ENCODE measurements at places on chromosomes 11 and 22. TPM values are rescaled to one million over a fixed set of nuclear protein-coding genes. Genes with fewer than 3 reads are reported as not detected.

The OR51L1 gene
- not detected for total RNA-seq

The ARHGEF17 gene
- total RNA-seq: 98.5 TPM

The PARVA gene
- total RNA-seq: 56.9 TPM

The SMTNL1 gene
- total RNA-seq: not detected

The NLRP14 gene
- total RNA-seq: not detected

The IL18 gene
- 0.35 TPM for total RNA-seq

The CREB3L1 gene
- total RNA-seq: 6.3 TPM

The DDX25 gene
- not detected for total RNA-seq

The CKAP5 gene
- 60.0 TPM for total RNA-seq

The CRELD2 gene
- total RNA-seq: 67.8 TPM

DNA sequence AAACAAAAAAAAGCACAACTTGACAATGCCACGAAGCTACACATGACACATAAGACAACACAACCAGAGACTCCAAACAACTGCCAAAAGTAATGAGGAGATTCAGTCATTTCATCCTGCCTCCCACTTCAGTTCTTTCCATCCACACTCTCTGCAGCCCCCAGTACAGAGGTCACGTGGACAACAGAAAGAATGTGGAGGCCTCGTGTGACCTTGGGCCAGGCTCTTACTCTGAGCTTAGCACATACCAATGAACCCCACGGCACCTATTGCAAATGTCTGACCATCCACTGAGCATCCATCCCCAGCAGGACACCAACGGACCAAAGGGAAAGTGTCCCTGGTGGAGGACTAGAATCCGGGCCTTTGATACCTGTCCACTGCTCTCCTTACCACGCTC is 12.5 kb downstream of the CBX7 start:
- no peak for DNase-seq

GRCh38 chr11:48161951-48162884 is 54.4 kb upstream of the OR4B1 start:
- DNase-seq: no peak

- DNase-seq: no peak
Measured at GRCh38 chr11:34476849-34477248, 36.7 kb downstream of the ELF5 start.

- no peak for DNase-seq
Measured at GRCh38 chr11:1522081-1522424, 35.5 kb upstream of the MOB2 start.

DNA sequence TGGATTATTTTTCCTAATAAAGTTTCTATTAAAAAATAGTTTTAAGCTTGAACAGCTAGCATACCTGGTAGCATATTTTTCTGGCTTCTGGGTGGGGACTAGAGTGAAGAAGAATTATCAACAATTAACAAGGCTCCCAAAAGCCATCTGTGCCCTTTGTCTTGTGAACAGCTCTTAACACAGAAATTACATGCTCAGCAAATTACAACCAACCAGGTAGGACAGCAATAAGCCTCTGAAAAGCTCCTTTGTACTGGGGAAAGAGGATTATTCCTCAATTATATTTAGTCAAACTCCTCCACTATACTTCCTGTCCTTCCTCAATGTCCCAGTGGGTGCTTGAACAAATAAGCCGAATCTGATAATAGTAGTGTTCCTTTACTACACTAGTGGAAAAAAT is 162.8 kb downstream of the RAB38 start:
- no peak for DNase-seq

GRCh38 chr11:134502153-134502550 is 90.1 kb upstream of the B3GAT1 start:
- no peak for DNase-seq

DNA sequence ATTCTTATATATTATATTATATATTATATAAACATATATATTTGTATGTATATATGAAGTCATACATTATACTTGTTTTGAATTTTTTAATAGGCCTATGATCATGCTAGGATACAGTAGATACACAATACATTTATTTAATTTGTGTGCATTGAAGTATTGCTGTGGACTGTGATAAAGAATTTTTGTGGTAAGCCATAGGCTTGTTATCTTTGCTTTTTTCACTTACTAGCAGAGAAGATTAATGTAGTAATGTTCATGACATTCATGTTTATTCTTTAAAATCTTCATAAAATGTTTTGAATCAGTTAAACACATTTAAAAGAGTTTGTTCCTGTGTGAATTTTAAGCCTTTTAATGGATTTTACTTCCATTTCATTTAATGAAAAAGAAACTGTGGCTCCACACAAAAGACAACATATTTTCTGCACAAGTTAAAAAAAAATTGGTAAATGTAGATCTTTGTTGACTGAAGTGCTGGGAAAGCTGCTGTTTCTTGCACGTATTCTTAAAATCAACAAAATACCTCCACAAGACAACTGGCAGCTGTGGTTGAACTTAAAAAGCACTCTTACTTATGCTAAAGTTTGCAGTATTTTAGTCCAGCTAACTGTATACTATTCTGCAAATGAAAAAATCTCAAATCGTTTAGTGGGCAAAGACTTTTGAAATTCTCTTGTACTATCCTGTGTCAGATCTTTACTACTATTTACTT is 156.2 kb downstream of the TMEM135 start:
- DNase-seq: no peak

- no peak for DNase-seq
Measured at GRCh38 chr11:93559681-93560080, 16.5 kb upstream of the SMCO4 start.

DNA sequence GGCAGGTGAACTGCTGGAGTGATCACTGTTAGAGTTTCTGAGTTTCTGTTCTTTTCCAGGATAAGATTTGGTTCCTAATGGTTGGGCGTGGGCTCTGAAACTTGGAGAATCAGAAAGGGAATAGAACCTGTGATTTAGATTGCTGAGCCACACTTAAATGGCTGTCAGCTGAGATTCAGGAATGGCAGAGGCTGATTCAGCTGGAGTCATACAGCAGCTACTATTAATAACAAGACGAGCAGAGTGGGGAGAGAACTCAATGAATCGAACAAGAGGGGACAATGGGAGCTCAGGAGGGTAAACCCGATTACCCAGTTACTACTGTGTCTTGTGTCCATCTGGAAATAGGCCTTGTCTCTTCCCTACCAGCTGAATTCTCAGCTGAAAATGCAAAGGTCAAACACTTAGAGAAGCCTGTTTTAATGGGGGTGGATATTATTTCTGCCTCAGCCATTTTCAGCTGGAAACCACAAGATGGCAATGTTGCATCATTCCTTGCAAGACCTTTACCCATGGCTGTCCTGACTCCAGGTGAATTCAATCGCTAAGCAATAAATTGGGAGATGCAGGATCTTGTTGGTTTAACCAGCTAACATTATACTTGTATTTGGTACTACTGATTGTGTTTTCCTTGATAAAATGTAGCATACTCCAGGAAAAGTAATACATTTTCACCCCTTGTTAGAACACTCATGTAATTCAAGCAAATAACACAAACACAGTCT is 104.5 kb upstream of the RAG2 start:
- DNase-seq: peak; percentile 51

DNA sequence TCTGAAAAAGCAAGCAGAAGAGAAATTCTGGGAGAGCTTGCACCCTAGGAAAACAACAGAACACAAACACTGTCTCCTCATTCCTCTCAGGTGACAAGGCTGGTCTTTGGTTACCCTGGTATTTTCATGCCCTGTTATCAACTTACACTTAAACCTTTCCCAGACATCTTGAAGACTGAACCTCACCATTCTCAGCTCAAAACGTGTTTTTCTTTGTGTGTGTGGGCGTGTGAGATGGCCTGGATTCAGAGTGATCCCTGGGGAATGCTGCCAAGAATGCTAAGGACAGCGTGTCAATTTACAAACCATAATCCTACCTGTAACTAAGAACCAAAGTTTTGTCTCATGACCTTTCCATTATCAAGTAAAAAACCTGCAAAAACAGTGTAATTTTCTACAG is 33.3 kb downstream of the ELF5 start:
- DNase-seq: no peak

DNA sequence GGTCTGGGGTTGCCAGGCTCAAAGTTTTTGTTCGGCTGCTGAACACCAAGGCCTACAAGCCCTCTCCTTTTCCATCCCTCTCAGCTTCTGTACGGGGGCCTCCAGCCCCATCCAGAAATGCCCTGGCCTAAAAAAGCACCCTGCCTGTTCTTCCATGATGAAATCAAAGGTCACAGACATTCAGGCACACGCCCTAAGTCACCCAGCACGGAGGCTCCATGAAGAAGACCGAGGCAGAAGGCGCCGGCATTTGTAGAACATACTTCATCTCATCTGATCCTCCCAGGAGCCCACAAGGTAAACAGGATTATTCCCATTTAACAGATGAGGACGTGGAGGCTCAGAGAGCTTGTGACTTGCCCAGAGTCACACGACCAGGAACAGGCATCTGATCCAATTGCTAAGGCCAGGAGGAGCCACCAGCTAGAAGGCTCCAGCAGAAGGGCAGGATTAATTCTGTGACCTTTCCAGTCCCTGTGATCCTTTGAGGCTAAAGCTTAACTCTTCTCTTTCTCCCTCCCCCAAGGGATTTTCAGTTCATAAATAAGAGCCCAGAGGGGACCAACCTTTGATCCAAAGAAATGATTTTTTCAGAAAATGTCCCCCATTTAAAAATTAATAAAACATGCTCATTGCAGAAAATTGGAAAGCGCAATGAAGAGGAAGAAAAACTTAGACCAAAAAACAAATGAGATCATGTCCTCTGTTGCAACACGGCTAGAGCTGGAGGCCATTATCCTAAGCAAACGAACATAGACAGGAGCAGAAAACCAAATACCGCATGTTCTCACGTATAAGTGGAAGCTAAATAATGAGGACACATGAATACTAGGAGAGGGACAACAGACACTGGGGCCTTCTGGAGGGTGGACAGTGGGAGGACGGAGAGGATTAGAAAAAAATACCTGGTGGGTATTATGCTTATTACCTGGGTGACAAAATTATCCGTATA is 38.7 kb downstream of the CYTH4 start:
- no peak for DNase-seq

DNA sequence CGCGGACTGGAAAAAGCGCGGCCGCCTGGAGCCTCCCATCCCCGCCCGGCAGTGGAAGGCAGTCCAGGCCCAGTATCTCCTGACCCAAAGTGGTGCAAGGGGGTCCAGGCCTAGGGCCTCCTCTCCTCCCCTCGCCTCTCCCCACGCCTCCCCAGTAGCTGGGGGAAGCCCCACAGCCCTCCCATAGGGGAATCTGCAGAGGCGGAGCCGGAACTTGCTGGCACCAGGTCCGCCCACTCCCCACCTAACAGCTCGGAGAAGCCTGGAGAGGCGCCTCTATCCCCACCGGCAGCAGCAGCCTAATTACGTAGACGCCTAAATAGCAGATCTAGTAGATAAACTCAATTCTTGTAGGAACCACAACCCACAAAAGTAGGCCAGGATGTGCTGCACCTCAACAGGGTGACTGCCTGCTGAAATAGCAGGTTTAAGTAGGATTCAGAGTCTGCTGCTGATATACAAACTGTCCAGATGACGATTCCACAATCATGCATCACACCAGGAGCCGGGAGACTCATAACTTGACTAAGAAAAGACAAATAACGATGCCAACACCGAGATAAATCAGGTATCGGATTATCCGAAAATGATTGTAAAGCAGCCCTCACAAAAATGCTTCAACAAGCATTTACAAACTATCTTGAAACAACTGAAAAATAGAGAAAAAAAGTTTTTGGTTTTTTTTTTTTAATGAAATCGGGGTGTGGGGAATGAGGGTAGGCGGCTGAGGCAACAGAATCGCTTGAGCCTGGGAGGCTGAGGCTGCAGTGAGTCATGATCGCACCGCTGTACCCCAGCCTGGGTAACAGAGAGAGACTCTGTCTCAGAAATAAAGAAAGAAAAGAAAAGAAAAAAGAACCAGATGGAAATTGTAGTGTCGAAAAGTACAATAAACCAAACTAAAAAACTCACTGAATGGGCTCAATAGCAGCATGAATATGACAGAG is 11.4 kb upstream of the BRD1 start:
- no peak for DNase-seq

GRCh38 chr11:17653611-17654010 is 65.8 kb upstream of the MYOD1 start:
- DNase-seq: no peak

DNA sequence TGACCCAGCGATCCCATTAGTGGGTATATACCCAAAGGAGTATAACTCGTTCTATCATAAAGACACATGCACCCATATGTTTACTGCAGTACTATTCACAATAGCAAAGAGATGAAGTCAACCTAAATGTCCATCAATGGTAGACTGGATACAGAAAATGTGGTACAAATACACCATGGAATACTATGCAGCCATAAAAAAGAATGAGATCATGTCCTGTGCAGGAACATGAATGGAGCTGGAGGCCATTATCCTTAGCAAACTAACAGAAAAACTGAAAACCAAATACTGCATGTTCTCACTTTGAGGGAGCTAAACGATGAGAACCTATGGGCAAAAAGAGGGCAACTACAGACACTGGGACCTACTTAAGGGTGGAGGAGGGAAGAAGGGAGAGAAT is 146.8 kb downstream of the SBF2 start:
- no peak for DNase-seq

GRCh38 chr22:19834599-19834998 is 20.1 kb downstream of the GNB1L start:
- DNase-seq: no peak

DNA sequence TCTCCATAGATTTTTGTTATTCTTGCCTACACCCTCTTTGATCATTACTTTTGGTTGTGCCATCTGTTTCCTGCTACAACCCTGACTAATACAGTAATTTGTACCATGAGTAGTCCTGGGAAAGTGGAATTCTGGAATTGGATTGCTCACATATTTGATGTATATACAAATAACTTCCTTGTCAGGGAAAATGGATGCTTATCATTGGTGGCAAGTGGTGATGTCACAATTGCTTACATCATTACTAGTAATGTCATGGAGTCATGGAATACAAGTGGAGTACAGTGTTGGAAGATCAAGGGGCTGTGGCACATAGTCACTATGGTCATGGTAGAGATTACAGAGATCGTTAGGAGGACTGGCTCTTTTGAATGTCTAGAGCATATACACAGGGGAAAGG is 24.4 kb downstream of the AASDHPPT start:
- DNase-seq: no peak

DNA sequence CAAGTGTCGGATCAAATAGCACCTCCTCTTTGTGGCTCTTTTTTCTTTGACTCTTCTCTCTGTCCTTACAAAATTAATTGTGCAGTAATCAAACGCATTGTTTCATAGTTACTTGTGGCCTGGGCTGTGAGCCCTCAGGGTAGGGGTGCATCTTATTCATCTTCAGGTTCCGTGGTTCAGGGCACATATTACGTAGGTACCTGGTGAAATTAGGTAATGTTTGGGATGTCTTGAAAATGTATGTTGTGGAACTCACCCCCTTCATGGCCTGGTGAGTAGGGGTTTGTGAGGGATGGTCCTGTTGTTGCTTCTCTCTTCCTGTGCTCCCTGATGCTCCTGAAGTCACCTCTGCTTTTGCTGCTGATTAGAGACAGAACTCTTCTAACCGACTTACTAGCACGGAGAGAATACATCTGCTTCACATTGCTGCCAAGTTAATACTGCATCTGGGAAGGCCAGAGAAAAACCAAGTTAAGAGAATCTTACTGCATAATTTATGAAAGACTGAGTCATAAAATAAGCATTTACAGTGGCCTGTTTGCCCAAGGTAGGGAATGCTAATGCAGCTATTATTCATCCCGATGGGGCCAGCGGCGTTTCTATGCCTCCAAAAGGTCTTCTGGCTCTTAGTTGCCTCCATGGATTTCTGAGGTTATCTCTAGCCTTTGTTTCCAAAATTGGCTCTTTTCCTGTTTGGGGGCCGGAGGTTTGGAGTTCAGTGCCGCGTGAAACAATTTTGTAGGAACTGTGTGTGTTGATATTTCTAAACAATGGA is 66.9 kb downstream of the TBC1D22A start:
- DNase-seq: peak; percentile 33

GRCh38 chr11:47208628-47209027 is 6.1 kb upstream of the DDB2 start:
- no peak for DNase-seq

Data from glomerular endothelial cell (primary cell).